ENCODE measurements at places on chromosomes 2 and 18. TPM values are rescaled to one million over a fixed set of nuclear protein-coding genes. Genes with fewer than 3 reads are reported as not detected.

Gene SERPINB10
- 0.93 TPM for total RNA-seq

- no peak for DNase-seq
Observed at GRCh38 chr2:200359552-200359951, 53.1 kb downstream of the SPATS2L start.

DNA sequence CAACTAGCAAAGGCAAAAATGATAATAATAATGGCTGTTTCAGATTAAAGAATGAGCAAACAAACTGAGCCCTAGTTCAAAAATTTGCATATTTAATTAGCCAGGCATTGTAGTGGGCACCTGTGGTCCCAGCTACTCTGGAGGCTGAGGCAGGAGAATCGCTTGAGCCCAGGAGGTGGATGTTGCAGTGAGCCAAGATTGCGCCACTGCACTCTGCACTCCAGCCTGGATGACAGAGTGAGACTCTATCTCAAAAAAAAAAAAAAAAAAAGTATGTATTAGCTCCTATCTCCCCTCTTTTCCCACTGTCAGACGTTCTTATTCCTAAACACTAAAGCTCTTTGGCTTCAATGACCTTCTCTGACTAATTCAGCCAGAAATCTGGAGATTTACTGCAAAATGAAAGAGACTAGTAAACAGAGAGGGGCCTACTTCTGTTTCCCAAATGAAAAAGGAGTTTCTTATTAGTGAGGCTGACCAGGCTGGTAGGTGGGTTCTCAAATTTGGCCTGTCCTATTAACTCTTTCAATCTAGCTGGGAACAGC is 3.9 kb upstream of the SRBD1 start:
- DNase-seq = no peak

Gene ANKRD44
- total RNA-seq = 5.9 TPM

- no peak for DNase-seq
Observed at GRCh38 chr2:53334610-53335009, 433.0 kb upstream of the CHAC2 start.

Gene NT5C1B
- not detected for total RNA-seq

DNA sequence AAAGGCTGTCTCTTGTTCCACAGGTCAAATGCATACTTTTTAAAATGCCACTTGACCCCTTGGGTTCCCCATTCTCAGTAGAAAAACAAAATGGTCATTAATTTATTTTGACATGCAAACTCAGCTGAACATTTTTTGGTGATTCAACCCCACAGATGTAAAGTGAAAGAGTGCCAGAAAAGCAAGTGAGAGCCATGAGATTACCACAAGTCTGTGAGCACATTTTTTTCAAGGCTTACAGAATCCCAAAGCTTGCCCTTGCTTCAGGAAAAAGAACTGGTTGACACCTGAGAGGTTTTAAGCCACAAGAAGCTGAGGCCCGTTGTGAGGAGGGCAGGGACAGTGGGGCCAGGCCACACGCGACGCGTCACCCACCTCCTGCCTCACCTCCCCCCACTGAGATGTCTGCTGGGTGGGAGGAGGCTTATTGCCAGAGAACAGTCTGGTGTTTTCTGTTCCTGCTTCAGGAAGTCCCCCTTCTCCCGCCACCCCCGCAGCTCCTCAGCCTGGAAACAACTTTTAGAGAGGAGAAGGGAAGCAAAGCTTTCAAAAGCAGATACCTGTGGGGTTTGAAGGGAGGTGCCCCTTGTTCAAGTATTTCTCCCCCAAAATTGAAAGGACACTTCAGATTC is 70.4 kb upstream of the CYP1B1 start:
- DNase-seq = peak; percentile 55

GRCh38 chr2:180871649-180872048 is 108.8 kb upstream of the UBE2E3 start:
- DNase-seq = no peak

DNA sequence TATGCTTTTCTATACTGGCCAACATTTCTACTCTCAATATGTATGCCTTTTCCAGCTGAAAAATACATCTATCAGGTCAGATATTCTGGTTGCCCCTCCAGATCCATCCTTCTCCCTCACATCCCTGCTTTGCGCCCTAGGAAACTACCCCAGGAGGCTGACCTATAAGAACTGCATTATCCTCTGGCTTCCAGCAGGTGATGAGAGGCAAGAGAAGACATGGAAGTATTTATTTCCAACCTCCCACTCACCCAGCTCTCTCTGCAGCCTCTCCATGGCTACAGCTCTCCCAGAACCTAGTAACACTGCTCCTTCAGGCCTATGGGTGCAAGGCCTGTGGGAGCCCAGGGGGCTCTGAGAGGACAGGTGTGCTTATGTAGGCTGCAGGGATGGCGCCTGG is 42.9 kb downstream of the ARID5A start:
- no peak for DNase-seq

Gene HAAO
- 18.1 TPM for total RNA-seq

DNA sequence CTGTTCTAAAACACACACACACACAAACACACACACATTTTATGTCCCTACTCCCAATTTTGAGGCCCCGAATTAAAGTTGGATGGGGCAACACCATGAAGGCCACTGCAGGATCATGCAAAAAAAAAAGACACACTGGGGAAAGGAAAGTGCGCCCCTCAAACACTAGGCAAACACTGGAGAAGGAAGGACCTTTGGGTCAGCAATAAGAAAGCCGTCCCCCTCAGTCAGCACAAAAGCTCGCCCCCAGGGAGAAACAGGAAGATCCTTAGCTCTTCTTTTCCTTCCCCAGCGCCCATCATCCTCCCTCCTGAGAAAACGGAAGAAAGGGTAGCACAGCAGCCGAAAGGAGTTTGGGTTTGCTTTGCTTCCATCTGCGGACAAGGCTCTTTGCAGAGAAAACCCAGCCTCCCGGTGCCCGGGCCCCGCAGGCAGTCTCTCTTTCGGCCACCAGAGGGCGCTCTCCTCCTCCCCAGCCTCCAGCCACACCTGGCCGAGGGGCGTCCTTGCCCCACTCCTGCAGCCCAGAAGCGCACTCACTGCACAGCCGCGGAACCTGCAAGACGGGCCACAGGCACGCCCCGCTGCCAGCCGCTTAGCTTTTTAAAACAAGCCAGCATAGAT is 248.5 kb downstream of the CDH20 start:
- DNase-seq = peak; percentile 83

- DNase-seq = peak; percentile 79
Observed at GRCh38 chr2:232502911-232503808, 15.5 kb upstream of the ECEL1 start.

Gene C18orf32
- total RNA-seq = 77.9 TPM

Gene PREPL
- 44.3 TPM for total RNA-seq

DNA sequence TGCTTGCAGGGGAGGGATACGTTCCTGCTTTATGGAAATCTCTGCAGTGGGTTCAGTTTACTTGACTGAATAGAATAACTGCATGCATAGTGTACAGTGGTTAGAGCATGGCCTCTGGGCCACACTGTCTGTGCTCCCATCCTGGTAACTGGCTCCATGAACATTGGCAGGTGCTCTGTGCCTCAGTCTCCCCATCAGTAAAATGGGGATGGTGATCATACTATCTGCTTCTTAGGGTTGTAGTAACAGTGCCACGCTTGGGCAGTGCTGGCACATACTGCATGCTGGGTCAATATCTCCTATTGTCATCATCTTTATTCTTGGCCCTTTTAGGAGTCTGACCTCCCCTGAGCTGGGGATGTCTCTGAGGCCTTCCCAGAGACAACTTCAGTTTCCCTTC is 117.3 kb downstream of the CTIF start:
- DNase-seq = no peak

GRCh38 chr2:51717312-51717711 is 685.4 kb upstream of the NRXN1 start:
- peak; percentile 41 for DNase-seq

Gene IL36RN
- total RNA-seq = 0.63 TPM

- DNase-seq = no peak
Observed at GRCh38 chr18:67893916-67894315, 377.4 kb upstream of the DSEL start.

DNA sequence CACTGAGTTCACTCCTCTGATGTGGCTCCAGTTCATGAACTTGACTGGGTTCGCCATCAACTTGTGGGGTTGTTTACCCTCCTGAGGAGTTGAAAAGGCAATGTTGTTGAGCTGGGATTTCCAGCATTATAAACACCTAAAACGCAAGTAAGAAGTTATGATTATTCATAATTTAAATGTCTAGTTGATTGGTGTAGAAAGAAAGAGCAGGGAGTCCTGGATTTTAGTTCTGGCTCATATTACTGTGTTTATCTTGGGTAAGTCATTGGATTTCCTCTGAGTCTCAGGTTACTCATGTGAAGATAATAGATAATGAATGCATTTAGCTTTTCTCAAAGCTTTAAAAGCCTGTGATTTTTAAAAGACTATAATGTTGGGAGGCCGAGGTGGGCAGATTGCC is 438.0 kb upstream of the CDH20 start:
- DNase-seq = no peak

DNA sequence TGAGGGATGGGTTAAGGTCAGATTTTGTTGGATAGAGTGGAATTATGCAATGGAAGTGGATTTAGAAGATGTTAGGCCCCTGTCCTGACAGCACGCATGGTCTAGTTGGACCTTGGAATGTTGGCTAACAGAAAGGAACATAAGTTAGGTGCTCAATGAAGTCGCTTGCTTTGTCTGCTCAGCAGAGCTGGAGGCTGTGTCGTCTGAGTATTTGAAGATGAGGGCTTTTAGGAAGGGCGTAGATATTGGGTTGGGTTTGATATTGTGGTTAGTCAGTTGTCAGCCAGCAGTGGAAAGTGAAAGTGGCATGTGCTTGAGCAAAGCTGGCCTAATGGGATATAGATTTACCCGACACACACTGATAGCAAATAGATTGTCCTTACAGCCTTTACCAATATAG is 239.3 kb downstream of the PRKCE start:
- no peak for DNase-seq
